Germinal center (tissue), 1 donor: ENCODE measurements at places on chromosomes 5 and 9.
A peak's percentile ranks its signal among the peaks of the same experiment; 100 is the strongest.

DNA sequence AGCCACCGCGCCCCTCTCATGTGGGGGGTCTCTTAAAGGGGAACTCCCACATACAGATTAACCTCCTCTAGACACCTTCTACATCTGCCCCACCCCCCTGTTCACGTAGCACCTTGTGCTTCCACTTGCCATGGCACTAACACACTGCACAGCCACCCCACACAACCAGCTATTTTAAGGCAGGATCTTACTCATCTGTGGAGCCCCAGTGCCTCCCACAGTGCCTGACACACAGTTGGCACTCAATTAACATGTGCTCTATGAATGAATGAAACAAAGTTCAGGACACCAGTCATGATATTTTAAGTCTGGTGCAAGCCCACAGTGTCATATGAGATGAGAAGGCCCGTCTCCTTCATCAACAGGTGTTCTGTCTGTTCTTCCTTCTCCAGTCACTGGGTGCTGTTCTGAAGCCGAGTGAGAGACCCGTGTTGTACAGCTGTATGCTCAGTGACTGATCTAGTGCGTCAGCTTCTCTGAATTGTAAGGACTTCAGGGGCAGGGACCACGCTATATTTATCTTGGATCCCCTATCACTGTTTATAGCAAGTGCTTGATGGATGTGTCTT lies 149.1 kb downstream of the TLE1 start:
- no peak for DNase-seq

- DNase-seq: no peak
These were observed 32.3 kb downstream of the RUSC2 start for GRCh38 chr9:35522187-35522586.

DNA sequence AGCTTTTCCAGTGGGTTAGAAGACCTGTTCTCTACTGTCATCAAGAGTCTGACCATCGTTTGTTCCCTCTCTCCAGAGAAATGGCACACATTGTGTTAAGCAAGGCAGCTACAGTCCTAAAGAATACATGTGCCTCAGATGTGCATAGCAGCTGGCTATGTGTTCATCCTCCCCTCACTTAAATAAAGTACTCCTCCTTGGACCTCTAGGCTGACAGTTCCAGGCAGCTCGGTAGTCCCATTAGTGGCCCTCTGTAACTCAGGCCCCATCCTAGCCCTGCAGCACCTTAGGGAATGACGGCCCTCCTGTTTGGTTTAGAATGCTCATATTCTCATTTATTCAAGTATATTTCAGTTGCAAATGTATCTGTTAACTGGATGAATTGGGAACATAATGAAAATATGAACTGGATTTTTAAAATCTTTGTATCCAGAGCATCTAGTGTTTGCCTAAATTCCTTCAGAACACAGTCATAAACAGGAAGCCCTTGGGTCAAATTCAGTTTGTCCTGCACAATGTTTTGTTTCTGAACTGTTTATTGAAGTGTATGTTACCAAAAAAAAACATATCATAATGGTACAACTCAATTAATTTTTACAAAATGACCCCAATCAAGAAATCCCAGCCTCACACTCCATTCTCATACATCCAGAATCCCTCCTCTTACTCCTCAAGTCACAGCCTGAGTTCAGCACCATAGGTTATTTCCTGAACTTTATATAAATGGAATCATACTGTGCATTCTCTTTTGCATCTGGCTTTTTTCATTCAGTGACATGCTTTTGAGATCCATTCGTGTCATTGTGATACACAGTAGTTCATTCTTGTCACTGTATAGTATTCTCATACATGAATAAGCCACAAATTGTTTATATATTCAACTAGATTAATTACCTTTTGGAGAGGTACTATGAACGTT lies 1.6 kb upstream of the ASPN start:
- DNase-seq: no peak

- DNase-seq: peak; percentile 54
These were observed 5.5 kb downstream of the MRNIP start for GRCh38 chr5:179852993-179853547.

GRCh38 chr9:88529496-88529895 lies 5.5 kb upstream of the NXNL2 start:
- DNase-seq: no peak

DNA sequence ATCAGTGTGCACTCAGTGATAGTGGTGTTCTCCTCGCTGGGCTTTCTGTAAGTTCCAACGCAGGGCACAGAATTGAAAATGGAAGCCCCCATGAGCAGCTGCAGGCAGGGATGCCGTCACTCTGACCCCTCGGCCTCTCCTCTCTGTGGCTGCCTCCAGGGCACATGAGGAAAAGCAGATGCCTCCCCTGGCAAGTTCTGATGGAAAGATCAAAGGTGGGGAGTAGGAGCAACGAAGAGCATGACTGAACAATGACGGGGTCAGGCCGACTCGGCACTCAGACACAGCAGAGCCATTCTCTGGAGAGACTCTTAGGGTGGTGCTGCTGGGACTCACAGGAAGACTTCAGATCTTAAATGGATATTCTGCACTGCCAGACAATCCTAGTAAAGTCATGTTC lies 65.6 kb upstream of the CKMT2 start:
- no peak for DNase-seq

- DNase-seq: no peak
These were observed 42.4 kb upstream of the MACIR start for GRCh38 chr5:103216137-103216536.

DNA sequence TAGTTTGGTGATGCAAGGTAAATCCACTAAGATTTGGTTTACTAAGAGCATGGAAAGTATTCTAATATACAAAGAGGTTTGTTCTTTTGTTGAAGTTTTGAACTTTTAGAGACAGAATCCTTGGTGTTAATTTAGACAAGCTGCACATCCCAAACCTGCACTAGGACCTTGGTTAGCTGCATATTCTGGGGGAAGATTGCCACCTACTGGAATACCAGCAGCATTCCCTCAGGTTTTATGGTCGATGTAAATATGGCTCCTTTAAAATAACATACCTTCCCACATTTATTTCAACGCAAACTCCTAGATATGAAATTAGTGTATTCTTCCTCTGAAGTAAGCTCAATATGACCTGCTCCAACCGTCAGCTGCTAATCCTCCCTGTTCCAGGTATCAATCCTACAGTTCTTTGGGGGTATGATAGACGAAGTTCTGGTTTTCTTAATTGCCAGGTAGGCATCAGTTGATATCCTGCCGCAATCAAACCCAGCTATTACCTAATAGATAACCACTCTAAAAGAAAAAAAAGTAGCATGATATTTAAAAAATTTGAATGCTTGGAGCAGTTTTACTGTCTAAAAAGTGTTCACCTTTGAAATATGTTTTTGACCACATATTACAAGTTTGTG lies 624.1 kb downstream of the ISL1 start:
- no peak for DNase-seq

GRCh38 chr5:76166886-76167576 lies 83.8 kb downstream of the SV2C start:
- no peak for DNase-seq
